ENCODE measurements at places on chromosomes 4 and X.

DNA sequence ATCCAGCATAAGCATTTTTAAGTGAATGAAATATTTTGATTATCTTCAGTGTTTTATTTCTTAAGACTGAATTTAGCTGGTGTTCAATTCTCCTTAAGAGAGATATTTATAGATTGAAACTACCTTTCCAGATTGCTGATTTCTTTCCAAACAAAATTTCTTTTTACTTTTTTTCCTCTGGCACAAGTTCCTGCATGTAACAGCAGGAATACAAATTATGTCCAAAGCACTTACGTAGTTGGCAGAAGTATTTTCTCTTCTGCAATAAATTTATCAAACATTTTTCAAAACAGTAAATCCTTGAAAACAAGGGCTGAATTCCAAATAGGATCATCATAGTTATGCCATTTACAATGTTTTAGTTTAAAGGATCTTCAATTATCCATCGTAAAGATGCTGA is 412.6 kb downstream of the IQCM start:
- no peak for DNase-seq

GRCh38 chr4:184994010-184994622 is 24.2 kb upstream of the HELT start:
- no peak for DNase-seq

DNA sequence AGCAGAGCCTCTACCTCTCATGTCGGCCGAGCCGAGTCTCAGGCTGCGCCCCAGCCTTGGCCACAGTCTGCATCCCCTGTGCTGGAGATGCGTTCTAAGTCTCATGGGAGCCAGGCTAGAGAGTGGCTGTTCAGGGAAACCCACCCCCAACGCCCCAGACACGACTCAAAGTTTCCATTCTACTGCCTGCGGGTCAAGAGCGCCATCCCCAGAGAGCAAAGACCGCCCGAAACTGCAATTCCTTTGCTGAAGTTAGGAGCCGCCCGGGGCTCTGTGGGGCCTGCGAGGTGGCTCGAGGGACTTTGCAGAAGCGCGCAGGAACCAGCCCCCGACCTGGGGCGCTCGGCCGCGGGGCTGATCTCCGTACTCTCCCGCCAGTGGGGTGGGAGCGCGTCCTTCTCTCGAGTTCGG is 10.0 kb upstream of the ELF4 start:
- no peak for DNase-seq

DNA sequence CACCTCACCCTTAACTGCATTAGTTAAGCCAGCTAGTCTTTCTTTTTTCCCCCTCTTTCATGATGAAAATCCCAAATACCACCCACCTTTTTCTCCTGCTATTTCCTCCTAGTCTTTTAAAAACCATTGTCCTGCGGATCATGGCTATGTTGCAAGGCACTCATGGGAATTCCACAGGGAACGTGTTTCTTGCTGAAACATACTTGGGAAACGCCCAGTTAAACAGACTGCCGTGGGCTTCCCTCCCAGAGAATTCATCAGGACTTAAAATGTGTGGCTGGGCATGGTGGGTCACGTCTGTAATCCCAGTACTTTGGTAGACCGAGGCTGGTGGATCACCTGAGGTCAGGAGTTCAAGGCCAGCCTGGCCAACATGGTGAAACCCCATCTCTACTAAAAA is 32.2 kb downstream of the XG start:
- no peak for DNase-seq

GRCh38 chr4:20512033-20512792 is 188.0 kb upstream of the PACRGL start:
- no peak for DNase-seq

GRCh38 chr4:93313197-93313596 is 515.4 kb upstream of the ATOH1 start:
- DNase-seq = no peak

DNA sequence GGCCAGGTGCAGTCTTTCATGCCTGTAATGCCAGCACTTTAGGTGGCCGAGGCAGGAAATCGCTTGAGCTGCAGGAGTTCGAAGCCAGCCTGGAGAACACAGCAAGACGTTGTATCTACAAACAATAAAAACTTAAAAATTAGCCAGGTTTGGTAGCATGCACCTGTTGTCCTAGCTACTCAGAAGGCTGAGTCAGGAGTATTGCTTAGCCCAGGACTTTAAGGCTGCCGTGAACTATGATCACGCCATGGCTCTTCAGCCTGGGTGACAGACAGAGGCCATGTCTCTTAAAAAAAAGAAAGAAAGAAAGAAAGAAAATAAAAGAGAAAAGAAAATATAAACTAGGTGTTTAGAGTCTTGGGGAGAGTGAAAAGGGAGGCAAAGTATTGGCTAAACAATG is 96.4 kb upstream of the PDE5A start:
- no peak for DNase-seq

- DNase-seq = no peak
These were observed 67.4 kb downstream of the DHX15 start for GRCh38 chr4:24516926-24517325.

GRCh38 chr4:29653221-29653620 is 1066.9 kb upstream of the PCDH7 start:
- DNase-seq = no peak

GRCh38 chrX:5176766-5177165 is 1051.9 kb downstream of the NLGN4X start:
- DNase-seq = no peak

DNA sequence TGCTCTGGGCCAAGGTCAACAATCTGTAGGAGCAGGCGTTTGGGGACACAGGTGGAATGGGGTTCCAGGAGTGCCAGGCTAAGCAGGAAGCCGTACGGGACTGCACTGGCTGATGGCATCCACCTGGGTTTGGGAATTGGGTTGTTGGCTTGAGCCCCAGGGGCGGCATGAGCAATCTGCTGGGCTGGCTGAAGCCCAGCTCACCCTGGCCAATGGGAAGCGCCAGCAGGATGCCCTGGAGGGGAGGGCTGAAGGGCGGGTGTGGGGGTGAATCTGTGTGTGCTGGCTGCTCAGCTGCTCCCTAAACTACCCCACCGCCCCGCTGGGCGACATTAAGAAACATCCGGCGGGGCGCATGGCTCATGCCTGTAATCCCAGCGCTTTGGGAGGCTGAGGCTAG is 8.9 kb upstream of the RGS12 start:
- no peak for DNase-seq

- no peak for DNase-seq
These were observed 8.8 kb downstream of the ACSL1 start for GRCh38 chr4:184816962-184817361.

DNA sequence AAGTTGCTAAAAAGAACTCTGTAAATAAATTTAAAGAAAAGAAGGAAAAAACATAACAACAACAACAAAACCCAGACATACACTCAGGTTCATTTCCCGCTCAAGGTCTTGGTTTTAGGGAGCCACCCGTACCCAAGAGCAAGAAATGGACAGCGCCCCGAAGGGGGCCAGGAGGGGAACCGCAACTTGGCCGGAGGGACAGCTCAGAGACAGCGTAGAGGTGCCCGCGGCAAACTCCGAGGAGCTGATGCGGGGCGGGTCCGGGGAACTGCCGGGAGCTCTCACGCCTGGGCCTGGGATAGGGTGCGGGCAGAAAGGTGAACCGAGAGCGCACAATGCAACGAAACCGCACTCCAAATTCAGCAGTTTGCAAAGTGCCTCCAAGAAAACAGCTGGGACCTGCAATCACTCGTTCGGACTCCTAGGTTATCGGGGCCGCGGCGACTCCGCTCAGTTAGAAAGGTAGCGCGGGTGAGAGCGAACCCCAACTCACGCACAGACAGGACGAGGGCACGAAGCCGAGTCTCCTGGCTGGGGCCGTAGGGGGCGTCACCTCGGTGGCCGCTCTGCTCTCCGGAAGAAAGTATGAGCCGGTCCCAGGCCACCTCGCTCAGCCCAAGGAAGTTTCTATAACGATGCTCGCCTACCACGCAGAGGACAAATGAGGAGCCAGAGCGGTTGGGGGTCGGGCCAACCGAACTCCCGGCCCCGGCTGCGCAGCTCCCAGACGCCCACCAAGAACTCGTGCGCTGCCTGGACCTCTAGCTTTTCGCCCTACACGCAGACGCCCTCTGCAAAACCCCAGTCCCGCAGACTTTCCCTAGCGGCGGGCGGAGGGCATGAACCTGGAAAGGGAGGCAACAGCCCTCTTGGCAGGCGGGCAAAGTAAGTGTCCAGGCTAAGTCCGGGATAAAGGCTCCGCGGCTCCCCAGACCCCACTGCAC is 1.4 kb downstream of the NDNF start:
- no peak for DNase-seq

All from stimulated activated naive CD4-positive, alpha-beta T cell (primary cell).